ENCODE measurements at places on chromosomes 1 and 21.

GRCh38 chr1:77594366-77595112 is 87.9 kb downstream of the ZZZ3 start:
- peak; percentile 36 for DNase-seq

- no peak for DNase-seq
Observed at GRCh38 chr1:94522304-94522703, 19.3 kb downstream of the F3 start.

GRCh38 chr21:42518626-42519025 is 5.0 kb downstream of the SLC37A1 start:
- no peak for DNase-seq

DNA sequence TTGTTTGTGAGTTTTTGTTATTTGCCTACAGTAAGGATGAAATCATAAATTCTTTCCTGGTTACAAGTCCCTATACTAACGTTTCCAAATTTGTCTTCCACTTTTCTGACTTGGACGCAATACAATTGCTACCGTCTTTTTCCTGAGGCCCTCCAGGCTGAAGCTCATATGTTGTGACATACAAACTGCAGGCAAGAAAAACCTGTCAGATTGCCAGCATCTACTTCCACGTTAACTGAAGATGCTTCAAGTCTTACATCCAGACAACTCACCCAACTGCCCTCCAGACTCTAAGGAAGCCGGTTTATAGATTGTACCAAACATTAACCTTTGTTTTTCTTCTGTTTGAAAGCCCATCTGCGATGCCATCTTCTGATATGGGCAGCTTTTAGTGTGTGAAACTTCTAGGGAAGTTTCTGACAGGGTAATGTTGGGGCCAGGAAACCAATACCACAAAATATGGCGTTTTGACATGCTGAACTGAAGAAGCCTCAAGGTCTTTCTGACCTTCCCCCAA is 21.4 kb upstream of the RNF11 start:
- no peak for DNase-seq

DNA sequence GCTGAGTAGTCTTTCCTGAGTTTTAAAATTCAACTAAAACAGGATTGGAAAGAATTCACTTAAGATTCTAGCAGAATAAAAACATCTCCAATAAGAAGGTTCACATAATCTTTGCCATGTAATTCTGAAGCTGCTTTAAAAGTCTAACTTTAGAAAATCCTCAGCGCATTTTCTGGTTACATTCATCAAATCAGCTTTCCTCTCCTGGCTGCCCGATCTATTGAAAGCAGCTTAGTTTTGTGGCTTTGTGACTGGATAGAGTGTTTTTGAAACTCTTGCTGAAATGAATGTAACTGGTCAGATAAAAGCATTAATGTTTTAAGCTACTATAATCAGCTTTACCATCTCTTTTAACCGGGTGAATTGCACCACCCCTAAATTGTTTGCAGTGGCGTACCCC is 66.8 kb downstream of the DOP1B start:
- DNase-seq, result no peak

- no peak for DNase-seq
Observed at GRCh38 chr1:235018161-235018560, 110.5 kb downstream of the TOMM20 start.

- peak; percentile 87 for DNase-seq
Observed at GRCh38 chr1:170074250-170075157, at the start of gene KIFAP3. Gene KIFAP3, minus strand, starts transcription at chr1:170074695. Its CDS starts 228 bp downstream, at chr1:170074467.

DNA sequence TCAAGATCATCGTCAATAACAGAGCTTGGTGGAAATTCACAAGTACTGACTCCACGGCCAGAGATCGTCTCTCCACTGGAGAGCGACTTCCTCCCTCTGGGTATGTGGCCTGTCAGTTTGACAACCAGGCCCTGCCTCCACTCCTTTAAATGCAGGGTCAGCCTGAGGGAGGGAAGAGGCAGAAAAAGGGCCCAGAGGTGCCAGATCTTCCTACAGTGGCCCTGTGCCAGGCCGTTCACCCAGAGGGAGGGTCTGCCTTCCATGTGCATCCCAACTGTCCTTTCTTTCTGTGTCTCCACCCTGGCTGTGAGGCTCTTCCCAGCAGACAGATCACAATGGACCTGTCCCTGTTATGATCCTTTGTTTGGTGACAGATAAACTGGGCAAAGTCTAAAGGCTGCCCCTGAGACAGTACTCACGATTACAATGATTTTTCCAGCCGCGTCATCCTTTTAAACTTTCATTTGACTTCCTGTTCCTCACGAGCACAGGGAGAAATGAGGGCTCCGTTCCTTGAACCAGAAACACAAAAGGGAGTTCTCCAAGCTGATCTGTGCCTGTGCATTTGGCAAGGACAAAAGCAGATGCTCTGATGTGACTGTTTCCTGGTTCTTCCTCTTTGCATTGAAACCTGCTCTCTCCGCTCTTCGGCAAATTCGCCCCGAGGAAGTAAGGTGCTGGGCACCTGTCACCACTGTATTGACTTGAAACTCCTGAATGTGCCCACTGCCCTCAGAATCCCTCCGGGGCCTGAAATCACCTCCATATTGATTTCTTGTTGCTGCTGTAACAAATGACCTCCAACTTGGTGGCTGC is 126.7 kb downstream of the PGBD5 start:
- DNase-seq, result no peak

Measured in GM13977 (cell line).